ENCODE measurements at places on chromosomes 3 and 15.
A peak's percentile ranks its signal among the peaks of the same experiment; 100 is the strongest.

- DNase-seq, result no peak
These were observed 659.1 kb downstream of the SI start for GRCh38 chr3:164419220-164419619.

DNA sequence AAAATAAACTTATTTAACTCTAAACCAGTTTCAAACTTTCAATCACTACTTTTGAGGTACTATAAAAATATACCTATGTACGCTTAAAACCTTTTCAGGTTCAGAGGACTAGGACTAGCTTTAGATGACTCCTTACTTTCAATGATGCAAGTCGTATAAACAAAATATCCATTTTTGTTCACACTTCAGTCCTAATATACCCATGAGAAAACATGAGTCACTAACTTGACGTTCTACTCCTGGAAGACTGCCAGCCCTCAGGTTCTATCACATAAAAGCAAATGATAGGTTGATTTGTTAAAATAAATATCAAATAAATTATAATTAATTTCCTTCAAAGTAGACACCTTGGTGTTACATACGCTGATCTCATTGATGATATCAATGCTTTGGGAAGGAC is 10.6 kb upstream of the P3H2 start:
- no peak for DNase-seq

GRCh38 chr15:70596354-70597055 is 166.9 kb downstream of the UACA start:
- DNase-seq, result no peak

DNA sequence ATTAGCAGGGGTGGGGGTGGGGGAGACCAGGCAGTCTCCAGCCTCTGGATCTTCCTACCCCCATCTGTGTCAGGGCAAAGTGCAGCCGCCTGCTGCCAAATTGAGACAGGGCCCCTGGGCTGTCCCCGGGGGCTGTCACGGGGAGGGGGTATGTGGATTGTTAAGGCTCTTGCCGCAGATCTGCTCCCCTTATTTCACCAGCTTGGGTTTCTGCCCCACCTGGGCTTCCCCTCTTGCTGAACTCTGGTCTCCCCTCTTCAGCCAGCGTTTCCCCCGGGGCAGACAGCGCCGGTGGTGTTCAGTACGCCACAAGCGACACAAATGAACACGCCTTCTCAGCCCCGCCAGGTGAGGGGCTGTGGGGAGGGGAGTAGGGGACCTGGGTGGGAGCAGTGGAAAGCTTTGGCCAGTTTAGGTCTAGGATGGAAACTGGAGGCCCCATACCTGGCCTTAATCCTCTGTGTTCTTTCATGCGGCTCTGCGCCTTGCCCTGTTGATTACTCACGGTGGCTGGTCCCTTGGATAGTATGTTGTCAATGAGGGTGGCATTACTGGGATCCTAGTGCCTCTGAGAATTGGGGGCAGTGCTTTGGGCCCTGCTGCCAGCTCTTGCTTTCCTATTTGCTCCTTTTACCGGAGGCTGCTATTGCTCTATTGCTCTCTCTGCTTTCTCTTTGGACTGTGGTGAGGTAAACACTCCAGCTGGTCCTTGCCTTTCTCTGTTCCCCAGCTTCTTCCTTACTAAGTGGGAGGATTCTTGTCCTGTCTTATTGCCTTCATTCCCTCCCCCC is 1.7 kb downstream of the EIF4G1 start:
- DNase-seq, result peak; percentile 44

- DNase-seq, result no peak
These were observed 311.5 kb upstream of the DCBLD2 start for GRCh38 chr3:99212969-99213368.

DNA sequence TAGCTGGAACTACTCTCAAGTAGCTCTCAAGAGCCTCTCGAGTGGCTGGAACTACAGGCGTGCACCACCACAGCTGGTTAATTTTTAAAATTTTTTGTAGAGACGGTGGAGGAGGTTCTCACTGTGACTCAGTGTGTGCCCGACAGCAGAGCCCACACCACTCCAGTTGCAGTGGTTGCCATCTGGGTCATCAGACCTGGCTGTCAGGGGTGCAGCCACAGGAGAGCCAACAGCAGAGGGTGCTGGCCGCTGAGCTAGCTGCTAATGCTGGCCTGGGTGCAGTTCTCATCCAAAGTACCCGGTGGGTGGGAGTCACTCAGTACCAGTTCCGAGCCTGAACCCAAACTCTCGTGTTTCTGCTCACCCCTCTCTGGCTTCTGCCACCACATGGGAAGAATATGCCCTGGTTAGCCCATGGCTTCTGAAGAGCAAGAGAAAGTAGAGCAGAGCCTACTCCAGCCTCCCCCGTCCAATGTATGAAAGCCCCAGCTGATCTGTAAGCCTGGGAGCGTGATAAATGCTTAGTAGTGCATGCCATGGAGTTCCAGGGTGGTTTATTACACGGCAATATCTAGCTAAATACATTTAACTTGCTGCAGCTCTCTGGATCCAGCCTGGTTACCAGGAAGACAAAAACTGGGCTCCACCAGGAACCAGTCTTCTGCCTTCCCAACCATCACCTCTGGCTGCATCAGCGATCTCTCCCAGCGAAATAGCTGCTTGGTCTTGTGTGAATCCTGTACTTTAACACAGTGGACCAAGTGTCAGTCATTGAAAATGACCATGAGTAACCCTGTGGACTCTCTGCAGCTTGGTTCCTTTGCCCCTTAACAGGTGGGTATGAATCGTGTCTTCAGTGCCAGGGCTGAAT is 17.1 kb downstream of the UMPS start:
- no peak for DNase-seq

DNA sequence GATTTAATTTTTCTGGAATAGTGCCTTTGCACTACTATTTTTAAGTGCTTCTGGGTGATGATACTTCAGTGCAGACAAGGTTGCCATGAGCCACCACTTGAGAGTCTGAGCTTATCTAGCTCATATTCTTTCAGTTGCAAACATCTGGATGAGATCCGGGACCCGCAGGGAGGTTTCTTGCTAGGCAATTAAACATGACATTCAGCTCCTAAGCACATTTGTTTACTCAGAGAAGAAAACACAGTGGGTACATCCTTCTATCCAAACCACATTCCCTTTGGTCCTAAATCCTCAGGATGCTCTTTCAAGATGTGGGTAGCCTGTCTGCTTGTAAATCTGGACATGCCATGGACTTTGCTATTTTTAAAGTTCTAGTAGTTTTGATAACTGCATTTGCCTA is 12.0 kb downstream of the PLSCR1 start:
- no peak for DNase-seq

GRCh38 chr15:48592221-48592731 is 53.2 kb downstream of the FBN1 start:
- DNase-seq, result no peak

DNA sequence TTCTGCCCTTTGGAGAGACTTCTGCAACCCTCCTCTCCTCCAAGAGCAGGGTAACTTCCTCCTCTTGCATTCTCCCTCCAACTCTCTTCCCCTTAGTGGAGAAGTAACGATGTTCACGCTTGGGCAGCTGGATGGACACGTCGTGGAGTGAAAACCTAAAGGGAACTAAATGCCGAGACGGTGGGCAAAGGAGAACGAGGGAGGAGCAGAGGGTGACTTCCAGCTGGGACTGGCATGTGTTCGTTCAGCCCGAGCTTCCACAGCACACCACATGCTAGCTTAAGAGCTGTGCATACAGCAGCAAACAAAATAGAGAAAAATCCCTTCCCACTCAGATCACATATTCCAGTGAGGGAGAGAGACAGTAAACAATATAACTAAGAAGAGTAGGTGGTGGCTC is 179.8 kb downstream of the SLCO3A1 start:
- DNase-seq, result no peak

GRCh38 chr3:117788061-117788460 is 1078.5 kb downstream of the TUSC7 start:
- no peak for DNase-seq

DNA sequence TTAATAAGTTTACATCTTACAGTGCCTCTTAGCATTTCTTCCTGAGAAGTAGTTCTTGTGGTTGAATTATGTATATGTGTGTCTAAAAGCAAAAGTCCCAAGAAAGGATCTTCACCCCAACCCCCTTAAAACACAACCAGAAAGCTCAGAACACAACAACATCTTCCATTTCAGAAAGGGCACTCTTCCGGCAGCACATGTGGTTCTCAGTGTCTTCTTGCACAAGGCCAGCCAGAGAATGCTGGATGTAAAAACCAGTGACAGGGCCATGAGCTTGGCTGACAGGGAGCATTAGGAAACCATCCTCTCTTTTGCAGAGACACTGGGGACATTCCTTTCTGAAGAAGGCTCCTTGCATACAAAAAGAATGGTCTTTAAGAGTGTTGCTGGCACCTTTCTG is 45.0 kb downstream of the EEFSEC start:
- DNase-seq, result no peak

DNA sequence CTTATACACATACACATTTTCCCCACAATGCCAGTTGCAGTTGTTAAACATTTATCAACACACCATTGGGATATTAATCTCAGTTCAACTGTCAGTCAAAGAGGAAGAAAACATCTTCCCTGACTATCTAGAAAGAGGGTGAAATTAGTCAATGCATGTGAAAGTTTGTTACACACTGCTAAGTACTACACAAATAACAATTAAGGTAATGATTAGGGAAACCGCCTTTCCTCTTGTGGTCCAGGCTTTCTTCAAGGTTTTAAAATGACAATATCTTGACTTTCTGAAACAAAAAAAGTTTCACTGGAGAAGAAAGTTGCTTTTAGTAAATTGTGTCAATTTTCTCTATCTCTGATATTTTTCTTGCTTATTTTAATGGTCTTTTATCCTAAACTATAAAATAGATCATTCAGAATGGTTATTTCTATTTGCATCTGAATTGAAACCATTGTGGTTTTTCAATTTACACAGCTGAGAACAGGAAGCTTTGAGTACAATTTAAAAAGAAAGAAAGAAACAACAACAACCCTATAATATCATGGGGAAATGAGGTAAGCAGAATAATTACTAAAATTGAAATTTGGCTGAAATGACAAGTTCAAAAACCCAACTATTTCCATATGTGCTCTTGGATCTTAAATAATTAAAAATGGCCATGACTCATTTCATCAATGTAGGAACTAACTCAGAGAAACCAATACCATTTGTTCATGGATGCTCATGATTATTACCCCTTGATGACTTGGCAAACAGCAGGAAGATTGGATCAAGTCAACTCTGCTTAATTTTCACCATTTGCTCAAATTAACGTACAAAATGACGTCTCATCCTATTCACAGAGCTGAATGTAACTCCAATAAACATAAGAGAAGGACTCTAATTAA is 31.7 kb downstream of the GPR149 start:
- no peak for DNase-seq

DNA sequence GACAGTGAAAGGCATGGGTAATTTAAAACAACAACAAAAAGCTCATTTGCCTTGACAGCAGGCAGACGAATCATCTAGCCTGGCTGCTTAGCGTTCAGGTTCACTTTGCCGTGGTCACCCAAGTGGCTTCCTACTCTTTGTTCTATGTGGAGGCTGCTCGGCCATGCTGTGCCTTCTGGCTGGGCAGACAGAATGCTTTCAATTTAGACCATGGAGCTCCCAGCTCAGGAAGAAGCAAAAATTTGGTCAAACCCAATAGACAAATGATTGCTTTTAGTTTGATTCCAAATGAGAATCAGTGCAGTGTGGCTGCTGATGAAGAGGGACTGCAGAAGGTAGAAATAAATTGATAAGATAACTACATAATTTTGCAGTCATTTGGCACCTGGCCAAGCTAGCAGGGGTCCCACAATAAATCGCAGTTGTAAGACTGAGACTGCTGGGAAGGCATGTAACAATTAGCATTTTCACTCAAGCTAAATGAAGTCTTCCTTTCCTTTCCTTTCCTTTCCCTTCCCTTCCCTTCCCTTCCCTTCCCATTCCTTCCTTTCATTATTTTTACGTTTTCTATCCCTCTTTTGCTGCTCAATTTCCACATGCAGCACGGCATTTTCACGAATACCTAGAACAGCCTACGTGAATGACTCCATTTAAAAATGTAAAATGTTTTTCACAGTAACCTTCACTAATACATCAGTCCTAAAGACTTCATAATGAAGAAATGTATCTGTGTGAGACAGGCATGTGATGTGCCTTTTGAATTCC is 360.4 kb upstream of the TGFBR2 start:
- DNase-seq, result no peak

DNA sequence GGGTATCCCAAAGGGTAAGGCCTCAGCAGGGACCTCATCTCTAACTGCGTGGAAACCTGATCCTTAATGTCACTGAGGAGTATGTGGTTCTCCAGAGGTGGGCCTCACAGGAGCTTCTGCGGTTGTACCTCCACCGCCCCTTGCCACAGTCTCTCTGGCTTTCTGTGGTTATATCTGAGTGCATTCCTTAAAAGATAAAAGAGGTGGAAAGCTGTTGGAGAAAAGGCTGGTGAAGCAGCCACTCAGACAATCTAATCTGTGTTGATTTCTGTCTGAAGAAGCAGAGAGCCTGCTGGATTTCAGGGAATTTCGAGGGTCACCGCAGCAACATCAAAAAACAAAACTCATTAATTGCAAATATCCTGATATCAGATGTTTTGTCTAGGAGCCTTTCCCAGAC is 51.4 kb downstream of the SEMA6D start:
- DNase-seq, result no peak

- no peak for DNase-seq
These were observed 98.2 kb downstream of the STRIT1 start for GRCh38 chr3:155194973-155195957.

- DNase-seq, result no peak
These were observed 383.4 kb downstream of the EPHA6 start for GRCh38 chr3:97197830-97198229.

GRCh38 chr3:178421069-178421468 is 115.2 kb upstream of the KCNMB2 start:
- no peak for DNase-seq

- no peak for DNase-seq
These were observed 79.5 kb upstream of the BHLHE40 start for GRCh38 chr3:4899710-4900109.

DNA sequence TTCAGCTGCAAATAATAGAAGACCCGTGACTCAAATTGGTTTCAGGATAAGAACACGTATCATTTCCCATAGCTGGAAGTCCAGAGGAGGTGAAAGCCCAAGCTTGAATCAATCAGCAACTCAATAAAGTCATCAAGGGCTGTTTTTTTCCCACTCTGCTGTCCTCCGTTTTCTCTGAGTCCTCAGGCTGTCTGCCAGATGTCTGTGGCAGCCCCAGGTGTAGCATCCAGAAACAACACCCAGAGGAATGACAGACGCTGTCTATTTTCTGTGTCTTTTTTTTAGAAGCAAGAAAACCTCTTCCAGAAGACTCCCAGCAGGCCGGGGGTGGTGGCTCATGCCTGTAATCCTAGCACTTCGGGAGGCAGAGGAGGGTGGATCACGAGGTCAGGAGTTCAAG is 204.4 kb downstream of the FAM43A start:
- DNase-seq, result no peak

GRCh38 chr15:58469432-58470353 is 37.9 kb downstream of the LIPC start:
- no peak for DNase-seq

- DNase-seq, result no peak
These were observed 16.7 kb upstream of the EIF1B start for GRCh38 chr3:40292637-40293349.

DNA sequence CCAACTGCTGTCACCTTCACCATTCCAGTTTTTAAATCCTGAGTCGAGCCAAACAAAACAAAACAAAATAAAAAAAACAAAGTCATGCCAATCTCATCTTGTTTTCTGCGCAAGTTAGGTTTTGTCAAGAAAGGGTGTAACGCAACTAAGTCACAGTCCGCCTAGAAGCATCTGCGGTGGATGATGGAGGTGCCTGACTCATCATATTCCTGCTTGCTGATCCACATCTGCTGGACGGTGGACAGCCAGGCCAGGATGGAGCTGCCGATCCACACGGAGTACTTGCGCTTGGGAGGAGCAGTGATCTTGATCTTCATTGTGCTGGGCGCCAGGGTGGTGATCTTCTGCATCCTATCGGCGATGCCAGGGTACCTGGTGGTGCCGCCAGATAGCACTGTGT is 162.1 kb downstream of the WDR76 start:
- no peak for DNase-seq
